Putamen (tissue), 1 donor: ENCODE measurements at places on chromosomes 3 and 15.

GRCh38 chr15:80155001-80155377 lies 2.2 kb downstream of the FAH start:
- no peak for DNase-seq

- no peak for DNase-seq
Measured at GRCh38 chr3:116470605-116471197, 25.4 kb upstream of the LSAMP start.

DNA sequence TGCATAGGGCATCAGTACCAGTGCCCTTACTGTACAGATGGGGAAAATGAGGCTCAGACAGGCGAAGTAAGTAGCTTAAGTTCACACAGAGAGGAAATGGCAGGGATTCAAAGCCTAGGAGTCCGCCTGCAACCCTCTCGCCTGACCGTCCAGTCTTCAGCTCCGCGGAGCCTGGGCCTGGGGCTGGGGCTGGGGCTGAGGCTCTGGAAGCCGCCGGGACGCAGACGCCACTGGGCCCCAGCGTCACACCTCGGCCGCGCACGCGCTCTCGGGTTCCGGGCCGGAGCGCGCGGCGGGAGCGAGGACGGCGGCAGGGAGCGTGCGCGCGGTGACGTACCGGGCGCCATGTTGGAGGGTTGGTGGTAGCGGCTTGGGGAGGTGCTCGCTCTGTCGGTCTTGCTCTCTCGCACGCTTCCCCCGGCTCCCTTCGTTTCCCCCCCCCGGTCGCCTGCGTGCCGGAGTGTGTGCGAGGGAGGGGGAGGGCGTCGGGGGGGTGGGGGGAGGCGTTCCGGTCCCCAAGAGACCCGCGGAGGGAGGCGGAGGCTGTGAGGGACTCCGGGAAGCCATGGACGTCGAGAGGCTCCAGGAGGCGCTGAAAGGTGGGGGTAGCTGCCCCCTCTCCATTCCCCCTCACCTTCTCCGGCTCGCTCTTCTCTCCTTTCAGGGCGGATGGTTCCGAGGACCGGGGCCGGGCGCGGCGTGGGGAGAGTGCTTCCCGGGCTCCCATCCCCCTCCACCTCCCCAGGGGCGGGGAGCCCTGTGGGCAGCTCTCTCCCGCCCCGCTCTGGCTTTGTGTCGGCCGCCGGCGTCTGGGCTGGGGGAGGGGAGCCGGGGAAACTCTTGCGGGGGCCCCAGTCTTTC lies at the start of gene PPP4R2:
PPP4R2 (plus strand) TSS at position 339 of the 861 bp plus-strand sequence; CDS start at position 566, 227 bp downstream.
- DNase-seq, result peak; percentile 87

DNA sequence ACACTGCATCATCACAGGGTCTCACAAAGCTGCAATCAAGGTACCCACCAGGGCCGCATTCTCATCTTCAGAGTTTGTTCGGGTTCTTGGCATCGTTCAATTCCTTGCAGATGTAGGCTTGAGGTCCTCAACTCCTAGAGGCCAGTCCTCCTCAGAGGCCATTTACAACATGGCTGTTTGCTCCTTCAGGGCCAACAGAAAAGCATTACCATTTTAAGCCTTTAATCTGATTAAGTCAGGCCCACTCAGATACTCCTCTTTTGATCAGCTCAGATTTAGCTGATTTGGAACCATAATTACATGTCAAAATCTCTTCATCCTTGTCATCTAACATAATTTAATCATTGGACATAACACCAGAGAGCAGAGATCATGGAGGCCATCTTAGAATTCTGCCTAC lies 55.4 kb downstream of the BFSP2 start:
- no peak for DNase-seq

- DNase-seq, result no peak
Measured at GRCh38 chr15:74997141-74997540, 1.8 kb downstream of the SCAMP5 start.

DNA sequence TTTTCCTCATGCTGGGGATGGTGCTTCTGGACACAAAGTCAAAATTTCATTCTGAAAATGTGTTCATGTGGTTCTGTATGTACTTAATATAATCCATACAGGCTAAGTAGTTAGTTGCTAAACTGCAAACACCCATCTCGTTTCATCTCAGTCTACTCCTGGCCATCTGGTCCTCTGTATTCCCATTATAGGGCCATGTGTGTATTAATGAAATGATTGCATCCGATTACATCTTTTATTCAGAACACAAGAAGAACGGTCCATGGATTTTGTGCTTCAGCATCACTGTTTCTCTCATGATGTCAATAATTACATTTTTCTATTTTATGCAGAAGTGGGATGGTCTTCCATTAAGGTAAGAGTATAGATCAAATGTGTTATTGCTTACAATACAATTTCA lies 6.1 kb upstream of the GJD2 start:
- no peak for DNase-seq

DNA sequence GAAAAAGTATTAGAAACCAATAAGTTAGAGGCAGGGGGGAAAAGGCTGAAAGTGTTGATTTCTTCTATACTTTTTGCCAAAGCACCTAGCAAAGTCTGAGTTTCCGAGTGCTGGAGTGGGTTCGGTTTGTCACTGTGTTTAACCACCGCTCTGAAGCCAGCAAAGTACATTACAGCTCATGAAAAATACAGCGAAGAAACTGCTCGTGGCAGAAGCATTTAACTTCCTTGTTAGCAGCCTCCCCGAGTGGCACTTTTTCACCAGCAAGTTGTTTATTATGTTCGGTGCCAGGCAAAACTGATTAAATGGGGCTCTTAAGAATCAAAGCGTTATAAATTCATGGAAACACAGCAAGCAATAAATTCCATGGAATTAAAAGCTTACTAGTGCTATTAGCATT lies 313.6 kb downstream of the FOXP1 start:
- DNase-seq, result no peak

GRCh38 chr3:52318186-52318816 lies 2.2 kb downstream of the DNAH1 start:
- no peak for DNase-seq

DNA sequence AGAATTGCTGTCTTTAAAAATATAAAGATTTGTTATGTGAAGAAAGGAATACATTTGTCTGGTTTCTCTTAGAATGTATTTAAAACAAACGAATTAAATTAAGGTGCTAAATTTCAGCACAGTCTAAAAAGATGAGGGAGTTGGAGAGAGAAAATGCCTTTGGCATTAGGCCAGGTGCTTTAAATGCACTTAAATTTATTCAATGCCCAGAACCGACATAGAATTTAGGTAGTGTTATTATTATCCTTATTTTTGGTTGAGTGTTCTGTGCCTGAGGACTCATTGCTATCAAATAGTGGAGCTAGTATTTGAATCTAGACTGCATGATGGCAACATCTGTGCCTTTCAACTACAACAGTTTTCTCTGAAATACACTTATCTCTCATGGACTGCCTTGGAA lies 287.5 kb downstream of the RBMS3 start:
- DNase-seq, result no peak

GRCh38 chr3:45942051-45942825 lies 1.0 kb upstream of the CXCR6 start:
- no peak for DNase-seq

- no peak for DNase-seq
Measured at GRCh38 chr3:151863611-151864010, 9.8 kb upstream of the SUCNR1 start.

- peak; percentile 17 for DNase-seq
Measured at GRCh38 chr3:14366915-14367823, 35.2 kb upstream of the SLC6A6 start.
